Psoas muscle (tissue), 8 donors: ENCODE measurements at places on chromosomes 11 and 22. TPM values are rescaled to one million over a fixed set of nuclear protein-coding genes. Genes with fewer than 3 reads are reported as not detected.

GRCh38 chr11:34926101-34926830 is 9.8 kb downstream of the PDHX start:
- no peak for DNase-seq

DNA sequence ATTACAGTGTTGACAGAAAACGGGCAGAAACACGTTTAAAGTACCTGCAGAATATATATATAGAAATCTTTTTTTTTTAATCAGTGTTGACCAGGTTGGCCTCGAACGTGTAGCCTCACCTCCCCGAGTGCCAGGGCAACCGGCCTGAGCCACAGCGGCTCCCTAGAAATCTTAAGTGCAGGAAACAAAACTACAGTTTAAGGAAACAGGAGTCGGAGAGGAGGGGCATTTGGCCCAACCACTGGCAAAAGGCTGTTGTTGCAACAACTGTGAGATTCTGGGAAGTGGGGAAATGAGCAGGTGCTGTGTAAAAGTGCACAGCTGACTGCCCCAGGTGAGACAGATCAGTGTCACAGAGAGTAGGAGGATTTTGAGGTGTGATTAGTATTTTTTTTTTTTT is 3.7 kb downstream of the YWHAH start:
- no peak for DNase-seq

GRCh38 chr22:36776722-36777121 is 803 bp upstream of the IFT27 start:
- DNase-seq, result no peak

The LRRC74B gene
- polyA plus RNA-seq, result not detected

GRCh38 chr11:103901656-103902055 is 134.8 kb upstream of the DDI1 start:
- DNase-seq, result no peak
